ENCODE measurements at places on chromosomes 3 and 15. TPM values are rescaled to one million over a fixed set of nuclear protein-coding genes. Genes with fewer than 3 reads are reported as not detected.

Gene OXTR
- 29.9 TPM for total RNA-seq

Gene CNOT10
- 23.4 TPM for total RNA-seq

Gene MME
- total RNA-seq: 157 TPM

Gene VILL
- 2.5 TPM for total RNA-seq

Gene CCDC54
- total RNA-seq: not detected

Gene GANC
- total RNA-seq: 19.7 TPM

Gene ACTC1
- total RNA-seq: not detected

All from regular cardiac myocyte (primary cell).